ENCODE measurements at places on chromosomes 1 and 21.

DNA sequence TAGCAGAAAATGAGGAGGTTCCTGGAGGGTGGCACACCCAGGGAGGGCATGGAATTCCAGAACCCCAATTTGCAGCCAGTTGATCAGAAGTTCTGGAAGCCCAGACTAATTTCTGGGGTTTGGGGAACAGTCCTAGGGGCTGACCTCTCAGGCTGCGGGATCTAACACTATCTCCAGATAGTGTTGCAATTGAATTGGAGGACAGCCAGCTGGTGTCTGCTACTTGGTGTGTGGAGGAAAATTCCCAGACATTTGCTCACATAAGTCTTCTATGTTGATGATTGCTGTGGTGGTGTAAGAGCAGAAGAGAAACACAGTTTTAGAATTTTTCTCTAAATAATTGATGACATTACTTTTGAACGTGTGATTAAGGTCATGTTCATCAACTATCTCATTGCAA is 154.3 kb upstream of the RNPC3 start:
- DNase-seq: no peak

- DNase-seq: no peak
Measured at GRCh38 chr1:182229921-182230491, 161.6 kb downstream of the GLUL start.

- DNase-seq: no peak
Measured at GRCh38 chr1:113855630-113856400, 15.7 kb downstream of the PTPN22 start.

DNA sequence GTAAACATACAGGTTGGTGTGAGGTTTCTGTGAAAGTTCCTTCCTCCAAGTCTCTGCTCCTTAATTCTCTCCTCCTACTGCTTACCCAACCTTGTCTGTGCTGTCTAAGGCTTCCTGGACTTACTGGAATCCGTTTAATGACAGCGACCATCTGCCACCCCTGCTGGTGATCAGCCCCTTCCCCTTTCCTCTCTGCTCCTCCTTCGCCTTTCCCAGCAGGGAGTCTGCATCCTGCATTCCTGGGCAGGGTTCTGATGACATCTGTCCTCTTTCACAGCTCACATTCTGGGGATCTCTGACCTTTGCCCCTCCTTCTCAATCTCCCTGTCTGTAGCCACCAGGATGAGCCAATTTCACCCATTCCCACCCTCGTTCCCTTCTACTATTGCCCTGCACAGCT is 66.5 kb downstream of the KIRREL1 start:
- DNase-seq: no peak

GRCh38 chr1:185444676-185445075 is 127.6 kb upstream of the IVNS1ABP start:
- DNase-seq: no peak

DNA sequence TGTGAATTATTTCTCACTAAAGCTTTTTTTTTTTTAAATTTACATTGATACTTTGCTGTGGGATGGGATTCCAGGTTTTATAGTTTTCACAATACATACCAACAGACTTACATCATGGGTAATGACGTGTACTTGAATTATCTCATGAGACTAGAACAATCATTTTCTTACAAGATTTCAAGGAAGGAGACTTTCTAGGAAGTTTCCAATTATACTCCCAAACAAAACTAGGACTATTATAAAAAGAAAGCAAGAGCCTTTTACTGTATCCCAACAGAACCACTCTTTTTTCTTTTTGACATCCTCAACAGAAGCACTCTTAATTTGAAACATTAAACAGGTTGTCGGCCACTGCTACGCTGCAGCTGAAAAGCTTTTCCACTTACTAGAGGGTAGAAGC is 48.7 kb downstream of the TESK2 start:
- no peak for DNase-seq

DNA sequence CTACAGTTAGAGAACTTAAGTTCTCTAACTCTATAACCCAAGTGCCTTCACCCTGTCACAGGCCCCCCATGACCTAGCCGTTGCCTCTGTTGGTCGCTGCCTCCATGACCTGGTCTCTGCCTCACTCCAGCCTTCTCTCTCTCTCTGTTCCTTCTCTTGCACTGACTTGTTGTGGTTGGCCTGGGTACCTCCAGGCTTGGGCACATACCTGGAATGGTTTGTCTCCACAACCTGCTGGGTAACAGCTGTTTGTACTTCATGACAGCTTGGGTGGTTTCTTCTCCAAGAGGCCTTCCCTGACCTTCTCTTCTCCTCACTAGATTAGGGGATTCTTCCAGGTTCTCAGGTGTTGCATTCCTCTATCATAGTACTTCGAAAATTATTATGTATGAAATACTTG is 371.6 kb upstream of the USP24 start:
- no peak for DNase-seq
